ENCODE measurements at places on chromosomes 3 and 15.

DNA sequence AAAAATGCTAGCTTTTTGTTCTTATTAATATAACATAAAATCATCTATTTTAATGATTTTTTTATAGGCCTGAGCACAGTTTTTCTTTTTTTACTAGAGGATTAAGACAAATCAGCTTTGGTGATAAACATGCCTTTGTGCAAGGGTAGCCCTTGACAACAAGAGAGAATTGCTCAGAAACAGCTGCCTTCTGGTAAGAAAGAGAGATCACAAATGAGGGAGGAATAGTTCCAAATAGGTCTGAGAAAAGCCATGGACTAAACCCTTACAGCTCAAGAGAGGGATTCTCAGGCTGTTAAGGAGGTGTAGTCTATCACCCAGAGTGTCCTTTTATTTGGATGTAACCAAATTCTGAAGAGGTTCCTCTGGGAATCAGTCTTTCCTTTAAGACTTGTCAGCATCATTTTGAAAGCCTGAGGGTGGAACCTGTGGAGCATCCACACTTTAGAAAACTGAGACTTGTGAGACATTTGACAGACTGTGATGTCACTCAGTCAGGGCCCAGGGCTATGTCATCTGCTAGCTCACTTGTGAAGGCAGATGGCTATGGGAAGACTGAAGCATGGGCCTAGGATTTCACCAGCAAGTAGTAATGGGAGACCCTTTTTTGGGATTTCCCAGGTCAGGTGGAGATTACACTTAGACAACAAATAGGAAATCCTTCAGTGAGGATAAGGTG lies 102.9 kb upstream of the KCNAB1 start:
- no peak for DNase-seq

- no peak for DNase-seq
Observed at GRCh38 chr15:57570994-57571393, 20.7 kb upstream of the MYZAP start.

DNA sequence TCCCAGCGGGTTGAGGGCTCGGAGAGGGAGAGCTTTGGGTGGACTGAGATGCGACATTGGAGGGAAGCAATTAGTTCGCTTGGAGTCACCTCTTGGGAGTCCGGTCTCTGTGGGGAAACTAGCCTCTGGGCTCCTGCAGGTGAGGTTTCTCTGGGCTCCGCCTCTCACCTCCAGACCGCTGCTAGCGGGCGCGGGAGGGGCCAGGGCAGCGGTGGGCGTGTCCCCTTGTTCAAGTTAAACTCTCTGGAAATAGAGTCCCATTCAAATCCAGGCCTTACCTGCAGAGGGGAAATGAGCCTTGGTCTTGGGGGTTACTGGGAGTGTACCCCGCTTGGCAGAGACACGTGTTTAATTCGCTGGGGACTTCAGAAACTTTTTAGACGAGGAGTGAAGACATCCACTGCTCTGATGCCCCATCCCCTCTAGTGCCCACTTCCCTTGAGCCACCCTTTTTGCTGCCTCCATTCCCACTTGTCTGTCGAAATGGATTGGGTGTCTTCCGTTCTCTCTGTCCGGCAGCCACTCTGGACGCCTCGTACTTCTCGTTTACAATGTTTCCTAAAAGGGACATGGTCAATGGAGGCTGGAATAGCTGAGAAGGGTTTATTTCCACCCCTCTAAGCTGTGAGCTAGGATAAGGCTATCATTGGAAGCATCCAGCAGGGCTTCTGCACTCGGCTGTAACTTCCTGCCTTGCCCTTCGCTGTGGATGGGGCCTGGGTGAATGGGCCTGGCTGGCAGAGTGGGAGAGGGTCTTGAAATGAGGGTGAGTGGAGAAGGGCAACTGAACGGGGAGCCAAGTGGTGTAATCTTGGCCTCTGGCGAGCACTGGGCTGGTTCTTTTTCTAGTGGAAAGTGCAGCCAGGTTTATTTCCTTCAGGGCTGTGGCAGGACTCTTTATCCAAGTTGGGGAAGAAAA lies 1.1 kb downstream of the MITF start:
- no peak for DNase-seq

- no peak for DNase-seq
Observed at GRCh38 chr3:58004973-58005372, 3.2 kb upstream of the FLNB start.

DNA sequence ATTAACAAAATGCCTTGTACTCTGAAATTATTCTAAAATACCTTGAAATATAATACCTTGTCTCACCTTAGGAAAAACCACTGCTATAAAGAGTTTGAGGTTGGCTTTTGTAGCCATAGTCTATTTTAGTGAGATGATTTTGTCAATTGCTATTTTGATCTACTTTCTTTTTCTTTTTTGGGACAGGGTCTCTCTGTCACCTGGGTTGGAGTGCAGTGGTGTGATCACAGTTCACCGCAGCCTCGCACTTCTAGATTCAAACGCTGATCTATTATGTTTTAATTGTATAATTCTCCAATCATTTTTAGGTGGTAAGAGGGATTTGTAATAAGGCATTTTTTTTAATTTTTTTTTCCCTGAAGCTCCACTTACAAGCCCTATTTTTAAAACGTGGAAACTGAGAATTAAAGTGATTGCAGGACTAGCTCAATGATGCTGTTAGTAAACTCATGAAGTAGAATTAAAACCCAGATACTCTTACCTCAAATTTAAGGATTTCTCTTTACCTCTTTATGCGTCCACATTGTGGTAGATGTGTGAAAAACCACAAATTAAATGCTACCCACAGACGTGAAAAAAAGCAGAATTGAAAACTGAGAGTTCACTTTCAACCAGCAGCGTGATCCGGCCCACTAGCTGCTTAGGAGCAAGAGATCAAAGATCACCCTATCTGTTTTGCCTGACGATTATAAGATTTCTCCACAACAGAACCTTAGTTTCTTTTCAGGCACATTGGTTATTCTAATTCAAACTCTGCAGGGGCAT lies 384.2 kb downstream of the CGGBP1 start:
- no peak for DNase-seq

DNA sequence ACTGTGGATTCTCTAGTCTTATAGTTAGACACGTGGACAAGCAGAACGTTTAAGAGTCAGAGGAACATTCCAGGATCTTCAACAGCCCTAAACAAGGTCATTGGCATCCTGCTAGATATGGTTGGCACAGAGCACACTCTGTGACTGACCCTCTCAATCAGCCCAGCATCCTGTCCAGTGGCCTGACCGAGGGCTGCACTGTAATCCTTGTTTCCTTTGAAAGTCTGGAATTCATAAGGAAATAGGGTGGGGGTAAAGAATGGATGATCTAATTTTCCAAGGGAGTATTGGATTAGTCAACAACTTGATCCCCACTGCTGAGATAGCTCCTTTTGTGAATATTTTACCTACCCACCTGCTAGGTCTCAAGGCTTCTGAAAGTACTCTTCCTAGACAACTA lies 94.5 kb upstream of the DLG1 start:
- no peak for DNase-seq

GRCh38 chr15:40955141-40955903 lies 2.1 kb downstream of the CHAC1 start:
- no peak for DNase-seq

DNA sequence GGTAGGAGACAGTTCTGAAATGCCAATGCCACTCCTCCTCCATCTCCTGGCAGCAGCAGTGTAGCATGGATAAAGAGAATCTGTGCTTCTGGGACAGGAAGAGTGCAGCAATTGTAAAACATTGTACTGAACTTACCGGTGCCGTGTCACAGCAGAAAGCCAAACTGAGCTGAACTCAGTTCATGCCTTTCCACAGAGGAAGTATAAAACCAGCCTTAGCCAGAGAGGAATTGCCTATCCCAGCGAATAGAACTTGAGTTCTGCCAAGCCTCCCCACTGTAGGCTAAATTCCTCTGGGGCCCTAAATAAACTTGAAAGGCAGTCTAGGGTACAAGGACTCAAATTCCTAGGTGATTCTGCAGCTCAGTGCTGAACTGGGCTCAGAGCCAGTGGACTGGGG lies 148.8 kb downstream of the SLC9A9 start:
- no peak for DNase-seq
